ENCODE measurements at places on chromosomes 5 and 9.

DNA sequence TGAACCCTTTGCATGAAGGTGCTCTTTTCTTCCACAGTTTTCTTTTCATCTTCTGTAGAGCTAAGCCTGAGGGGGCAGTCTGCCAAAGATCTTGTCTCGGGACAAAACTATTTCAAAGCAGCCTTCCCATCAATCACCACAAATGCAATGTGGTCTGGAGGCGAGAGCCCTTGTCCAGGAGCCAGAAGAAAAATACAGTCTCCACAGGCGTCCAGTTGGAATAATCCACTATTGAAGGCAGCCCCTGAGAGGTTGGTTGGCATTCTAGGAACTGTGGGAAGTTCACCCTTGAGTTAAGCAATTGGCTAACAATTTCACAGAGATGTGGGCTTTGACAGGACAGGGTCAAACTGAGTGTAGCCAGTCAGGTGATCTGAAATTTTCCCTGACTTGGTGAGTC lies 72.0 kb downstream of the SEMA6A start:
- no peak for DNase-seq

GRCh38 chr5:155735388-155735787 lies 591.6 kb upstream of the SGCD start:
- no peak for DNase-seq

DNA sequence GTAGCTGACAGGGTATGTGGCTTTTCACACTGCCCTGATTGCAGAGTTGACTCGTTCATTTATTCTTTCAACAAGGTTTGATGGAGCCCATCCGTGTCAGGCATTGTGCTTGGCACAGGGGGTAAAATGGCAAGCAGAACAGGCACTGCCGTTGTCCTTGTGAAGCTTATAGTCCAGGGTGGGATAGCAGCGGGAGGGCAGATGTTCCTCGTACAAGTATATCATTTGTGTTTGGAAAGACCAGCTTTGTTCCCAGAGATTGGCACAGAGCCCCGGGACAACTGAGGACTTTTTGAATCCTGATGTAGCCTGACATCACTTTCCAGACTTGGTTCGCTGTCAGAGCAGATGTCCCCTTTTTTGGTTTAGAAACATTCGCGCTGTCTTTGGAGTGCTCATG lies 50.9 kb downstream of the MVB12B start:
- no peak for DNase-seq

DNA sequence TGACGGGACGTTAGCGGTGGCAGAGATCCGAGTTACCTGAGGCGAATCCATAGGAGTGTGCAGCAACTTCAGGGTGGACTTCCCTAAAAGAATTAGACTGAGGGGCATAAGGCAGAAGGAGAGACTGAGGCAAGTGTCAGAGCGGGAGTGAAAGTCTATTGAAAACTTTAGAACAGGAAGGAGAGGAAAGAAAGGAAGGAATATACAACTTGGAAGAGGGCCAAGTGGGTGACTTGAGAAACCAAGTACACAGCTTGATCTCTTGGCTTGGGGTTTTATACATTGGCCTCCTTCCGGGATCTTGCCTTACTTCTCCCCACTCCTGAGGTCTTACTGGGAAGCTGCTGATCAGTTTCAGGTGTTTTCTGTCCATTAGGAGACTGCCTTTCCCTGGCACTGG lies 84.9 kb downstream of the SNX18 start:
- DNase-seq, result no peak

DNA sequence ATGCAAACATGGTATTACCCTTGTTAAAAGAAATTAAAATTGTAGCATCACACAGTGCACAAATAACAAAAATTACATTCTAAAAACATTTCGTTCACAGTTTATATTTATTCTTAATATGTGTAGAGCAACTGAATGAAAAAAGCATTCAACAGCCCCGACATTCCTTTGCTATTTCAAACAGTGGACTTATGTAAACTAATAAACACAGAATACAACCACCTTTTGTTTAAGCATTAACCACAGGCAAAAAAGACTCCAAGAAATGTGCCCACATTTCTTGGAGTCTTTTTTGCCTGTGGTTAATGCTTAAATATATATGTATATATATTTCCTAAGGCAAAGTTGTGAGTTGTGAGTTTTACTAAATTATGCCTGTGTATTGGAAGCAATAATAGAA lies 532.5 kb upstream of the DAP start:
- DNase-seq, result no peak

All from CD4-positive, alpha-beta T cell treated with Interleukin-4 for 1 hour (primary cell).